ENCODE measurements at places on chromosomes 2 and 18.

DNA sequence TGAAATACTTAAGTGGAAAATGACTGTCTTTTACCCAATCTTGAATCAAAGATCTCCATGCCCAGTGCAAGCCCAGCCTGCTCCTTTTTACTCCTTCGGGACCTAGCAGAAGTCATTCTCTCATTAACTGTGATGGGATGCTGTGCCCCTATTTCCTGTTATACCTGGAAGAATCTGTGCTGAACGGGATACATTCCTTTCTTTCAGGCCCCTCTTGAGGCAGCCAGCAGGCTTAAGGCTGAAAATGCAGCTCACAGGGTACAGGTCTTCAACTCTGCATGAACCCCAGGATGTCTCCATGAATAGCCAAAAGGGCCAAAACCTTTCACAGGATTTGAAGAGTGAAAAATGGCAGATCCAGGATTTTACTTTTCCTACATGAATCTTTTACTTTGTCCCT, 784.8 kb upstream of the KLHL29 start:
- DNase-seq, result no peak

DNA sequence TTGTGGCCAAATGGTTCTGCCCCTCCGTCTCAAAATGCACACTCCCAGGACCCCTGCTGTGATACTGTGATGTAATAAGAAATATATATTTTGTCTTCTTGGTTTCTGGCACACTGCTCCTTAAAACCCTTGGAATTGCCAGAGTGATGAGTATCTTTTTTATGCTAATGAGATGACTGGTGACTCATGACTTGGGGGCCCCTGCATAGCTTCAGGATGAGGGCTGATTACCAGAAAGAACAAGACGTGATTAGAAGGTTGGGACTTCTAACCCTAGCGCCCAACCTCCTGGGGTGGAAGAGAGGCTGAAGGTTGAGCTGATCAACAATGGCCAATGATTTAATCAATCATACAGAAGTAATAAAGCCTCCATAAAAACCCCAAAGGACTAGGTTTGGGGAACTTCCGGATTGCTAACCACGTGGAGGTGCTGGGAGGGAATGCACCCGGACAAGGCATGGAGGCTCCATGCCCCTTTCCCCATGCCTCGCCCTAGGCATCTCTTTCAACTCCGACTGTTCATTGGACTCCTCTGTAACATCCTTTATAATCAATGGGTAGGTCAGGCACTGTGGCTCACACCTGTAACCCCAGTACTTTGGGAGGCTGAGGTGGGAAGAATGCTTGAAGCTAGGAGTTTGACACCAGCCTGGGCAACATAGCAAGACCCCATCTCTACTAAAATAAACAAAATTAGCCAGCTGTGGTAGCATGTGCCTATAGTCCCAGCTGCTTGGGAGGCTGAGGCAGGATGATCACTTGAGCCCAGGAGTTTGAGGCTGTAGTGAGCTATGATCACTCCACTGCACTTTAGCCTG, 89.1 kb downstream of the HS1BP3 start:
- no peak for DNase-seq

DNA sequence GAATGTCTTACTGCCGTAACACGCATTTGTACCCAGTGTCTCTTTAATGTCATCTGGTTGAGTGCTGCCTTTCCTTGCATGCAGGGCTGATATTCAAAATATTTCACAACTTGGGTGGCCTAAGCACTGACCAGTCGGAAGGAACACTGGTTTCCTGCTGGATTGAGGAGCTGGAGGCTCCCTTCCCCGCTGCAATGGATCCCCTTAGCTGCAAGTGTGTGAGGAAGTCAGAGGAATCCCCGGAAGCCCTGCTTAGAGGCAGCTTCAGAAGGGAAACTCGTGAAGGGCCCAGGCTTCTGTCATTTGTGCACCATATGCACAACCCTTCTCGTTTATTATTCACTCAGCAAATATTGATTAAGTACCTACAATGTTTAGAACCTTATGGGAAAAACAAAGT, 33.2 kb upstream of the SP3 start:
- no peak for DNase-seq

DNA sequence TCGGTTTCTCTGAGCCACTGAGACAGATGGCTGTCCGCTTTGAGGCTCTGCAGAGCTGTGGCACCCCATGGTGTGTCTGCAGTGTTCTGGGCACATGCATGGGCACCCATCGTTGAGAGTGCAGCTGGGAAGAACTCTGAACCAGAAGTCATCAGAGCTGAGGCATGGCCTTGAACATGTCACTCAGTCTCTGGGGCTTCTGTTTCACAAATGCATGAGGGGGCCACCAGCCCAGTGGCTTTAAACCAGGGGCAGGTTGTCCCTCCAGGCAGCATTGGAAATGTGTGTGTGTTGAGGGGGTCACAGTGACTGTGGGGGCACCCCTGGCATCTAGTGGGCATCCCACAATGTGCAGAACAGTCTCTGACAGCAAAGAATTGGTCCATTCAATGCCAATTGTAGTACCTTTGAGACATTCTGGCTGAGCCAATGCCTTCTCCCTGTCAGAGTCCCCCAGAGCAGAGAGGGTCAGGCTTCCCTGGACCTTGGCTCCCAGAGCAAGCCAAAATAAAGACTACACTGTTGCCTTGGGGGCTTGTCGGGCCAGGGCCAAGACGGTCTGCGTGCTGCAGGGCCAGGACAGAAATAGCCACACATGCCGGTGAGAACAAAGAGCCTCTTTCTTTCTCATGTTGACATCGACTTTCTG, 9.3 kb upstream of the PSMD1 start:
- DNase-seq, result no peak

- DNase-seq, result no peak
Observed at GRCh38 chr2:235722869-235723268, 229.0 kb downstream of the AGAP1 start.

GRCh38 chr2:199404841-199405240, 52.9 kb downstream of the SATB2 start:
- no peak for DNase-seq

GRCh38 chr2:59528525-59528924, 1024.9 kb downstream of the BCL11A start:
- no peak for DNase-seq

Measured in cerebellar nuclear complex (tissue), 1 donor.